NCI-H2081 (cell line): ENCODE measurements at places on chromosomes 5 and 9.

DNA sequence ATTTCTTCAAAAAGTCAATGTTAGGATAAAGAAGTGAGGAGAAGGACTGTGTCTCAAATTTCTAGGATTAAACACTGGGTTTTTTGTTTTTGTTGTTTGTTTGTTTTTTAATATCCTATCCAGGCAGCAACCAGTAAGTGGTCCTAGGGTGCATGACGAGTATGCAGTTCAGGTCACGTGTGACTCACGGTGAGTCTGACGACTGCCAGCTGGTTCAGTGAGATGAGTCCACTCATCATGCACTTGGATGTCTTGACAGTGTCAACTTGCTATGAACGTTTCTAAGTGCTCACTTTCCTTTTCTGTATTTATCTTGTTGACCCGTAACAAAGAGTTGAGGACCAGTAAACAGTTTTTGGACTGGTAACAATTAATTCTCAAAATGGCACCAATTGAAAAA, 32.7 kb downstream of the ATG10 start:
- no peak for DNase-seq

DNA sequence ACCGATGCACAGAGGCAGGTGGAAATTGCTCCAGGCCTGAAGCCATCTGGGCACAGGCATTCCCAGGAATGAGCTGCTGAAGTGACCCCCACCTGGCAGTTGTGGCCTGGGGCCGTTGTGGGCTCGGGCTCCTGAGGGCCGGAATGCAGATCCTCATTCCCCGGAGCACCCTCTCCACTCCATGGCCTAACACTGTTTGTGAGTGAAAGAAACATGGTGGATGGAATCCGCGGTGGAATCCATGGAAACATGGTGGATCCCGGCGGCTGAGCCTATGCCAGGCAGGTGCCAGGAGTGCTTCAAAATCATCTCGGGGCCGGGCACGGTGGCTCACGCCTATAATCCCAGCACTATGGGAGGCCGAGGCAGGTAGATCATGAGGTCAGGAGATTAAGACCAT, 3.6 kb upstream of the SARDH start:
- DNase-seq = no peak

GRCh38 chr5:80141681-80142080, 106.5 kb downstream of the THBS4 start:
- no peak for DNase-seq

DNA sequence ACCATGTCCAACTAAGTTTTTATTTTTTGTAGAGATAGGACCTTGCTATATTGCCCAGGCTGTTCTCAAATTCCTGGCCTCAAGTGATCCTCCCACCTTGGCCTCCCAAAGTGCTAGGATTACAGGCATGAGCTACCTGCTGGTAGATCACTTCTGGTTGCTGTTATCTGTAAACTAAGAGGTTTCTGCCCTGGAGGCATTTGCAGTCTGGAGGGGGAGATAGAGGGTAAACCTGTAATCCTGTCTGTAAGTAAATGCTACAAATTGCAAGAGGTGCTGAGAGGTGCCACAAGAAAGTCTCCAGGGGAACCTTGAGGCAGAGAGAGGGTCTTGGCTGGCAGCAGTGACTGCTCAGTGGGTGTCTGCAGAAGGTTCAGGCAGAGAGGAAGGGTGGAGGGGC, 29.0 kb upstream of the GGTA1 start:
- no peak for DNase-seq

DNA sequence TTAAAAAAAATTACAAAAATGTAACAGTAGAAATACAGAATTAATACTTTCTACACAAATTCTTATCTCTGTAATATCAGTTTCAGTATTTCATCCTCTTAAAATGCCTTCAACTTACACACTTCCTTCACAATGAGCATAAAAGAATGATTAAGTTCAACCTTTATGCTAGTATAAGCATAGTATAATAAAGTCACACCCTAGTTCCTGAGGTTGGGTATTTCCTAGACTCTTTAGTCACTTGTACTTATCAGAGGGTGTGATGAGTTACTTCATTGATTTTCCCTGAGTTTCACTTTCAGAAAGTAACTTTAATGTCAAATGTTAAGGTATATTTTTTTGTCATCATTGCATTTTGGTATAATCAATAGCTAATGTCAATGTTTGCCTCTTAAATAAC, 302.4 kb downstream of the PDE4D start:
- DNase-seq = no peak

GRCh38 chr5:59390074-59390659, 503.4 kb downstream of the PDE4D start:
- DNase-seq = peak; percentile 4

DNA sequence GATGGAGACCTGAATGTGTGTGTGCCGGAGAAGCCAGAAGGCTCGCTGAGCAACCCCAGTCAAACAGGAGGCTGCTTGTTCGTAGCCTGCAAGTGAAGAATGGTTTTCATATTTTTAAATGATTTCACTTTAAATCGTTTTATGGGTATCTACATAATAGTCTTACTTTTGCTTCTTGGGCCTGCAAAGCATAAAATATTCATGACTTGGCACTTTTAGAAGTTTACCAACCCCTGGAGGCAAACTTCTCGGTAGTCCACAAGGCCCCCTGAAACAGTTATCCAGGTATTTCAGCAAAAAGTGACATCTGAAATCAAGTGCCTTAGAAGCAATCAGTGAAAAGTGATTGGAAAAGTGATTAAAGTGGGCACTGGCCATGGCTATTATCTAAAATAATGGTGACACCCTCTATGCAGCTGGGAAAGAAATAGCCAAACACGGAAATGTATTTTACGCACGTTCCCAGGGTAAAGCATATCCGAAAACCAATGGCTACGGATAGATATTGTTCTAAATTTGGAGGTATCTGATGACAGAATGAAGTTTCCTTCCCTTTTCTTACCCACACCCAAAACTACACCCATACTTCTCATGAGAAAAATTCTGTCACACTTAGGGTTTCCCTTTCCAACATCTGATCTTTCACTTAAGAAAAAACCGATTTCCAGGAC, 39.0 kb downstream of the RAPGEF1 start:
- DNase-seq = no peak

- DNase-seq = no peak
These were observed 218.4 kb downstream of the PCSK1 start for GRCh38 chr5:96214442-96215197.

DNA sequence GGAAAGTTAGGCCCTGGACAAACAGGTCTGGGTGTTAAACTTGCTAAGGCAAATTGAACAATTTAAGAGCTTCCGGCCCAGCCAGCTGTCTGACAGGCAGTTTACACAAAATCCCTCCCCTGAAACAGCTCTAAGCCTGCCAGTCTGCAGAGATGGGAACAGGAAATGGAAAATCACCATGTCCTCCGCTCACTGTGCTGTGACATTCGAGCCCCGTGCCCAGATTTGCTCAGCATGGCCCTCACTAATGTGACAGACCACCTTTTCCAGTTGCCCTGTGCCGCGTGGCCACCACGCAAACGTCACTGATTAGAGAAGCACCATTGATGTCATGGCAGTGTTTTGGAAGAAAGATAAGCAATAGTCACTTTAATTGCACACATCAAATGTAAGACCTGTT, 41.0 kb downstream of the CCNJL start:
- peak; percentile 72 for DNase-seq

GRCh38 chr9:131218370-131218769, 57.9 kb downstream of the FAM78A start:
- no peak for DNase-seq

DNA sequence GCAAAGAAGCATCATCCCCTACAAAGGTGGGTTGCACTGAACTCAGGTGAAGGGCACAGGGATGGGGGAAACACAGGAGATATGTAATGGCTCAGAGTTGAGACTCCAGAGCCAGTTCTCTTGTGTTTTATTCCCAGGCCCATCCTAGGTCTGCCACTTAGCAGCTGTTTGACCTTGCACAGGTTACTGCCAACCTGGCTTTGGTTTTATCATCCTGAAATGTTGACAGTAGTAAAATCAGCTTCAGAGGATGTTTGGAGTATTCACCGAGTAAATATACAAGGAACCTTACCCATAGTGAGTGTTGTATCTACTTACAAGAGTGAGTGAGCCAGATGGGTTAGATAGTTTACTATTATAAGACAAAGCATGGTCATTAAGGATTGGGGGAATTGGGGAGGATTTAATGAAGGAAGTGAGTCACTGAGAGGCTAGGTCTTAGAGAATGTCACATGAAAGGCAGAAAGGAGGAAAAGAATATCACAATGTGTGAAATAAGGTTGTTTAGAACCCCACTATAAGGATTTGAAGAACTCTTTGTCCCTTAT, 141.3 kb downstream of the MAN2A1 start:
- DNase-seq = no peak

DNA sequence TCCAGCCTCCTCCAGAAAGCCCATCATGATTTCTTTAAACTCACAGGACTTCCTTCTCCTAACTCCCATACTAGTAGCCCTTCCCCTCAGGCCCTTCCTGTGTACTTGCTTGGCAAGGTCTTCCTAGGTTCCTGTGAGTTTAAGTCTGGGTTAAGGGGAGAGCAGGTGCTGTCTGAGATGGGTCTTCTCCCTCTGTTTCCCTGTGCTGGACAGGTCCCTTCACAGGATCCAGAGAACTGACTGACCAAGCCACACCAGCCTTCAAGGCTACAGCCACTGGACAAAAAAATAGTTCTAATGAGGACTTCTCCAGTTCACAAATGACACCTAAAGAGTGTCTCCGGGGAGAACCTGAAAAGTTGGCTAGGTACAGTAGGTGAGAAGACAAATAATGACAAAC, 29.5 kb upstream of the MYORG start:
- DNase-seq = no peak

- no peak for DNase-seq
These were observed 2.0 kb downstream of the MAML1 start for GRCh38 chr5:179734536-179735164.

- no peak for DNase-seq
These were observed 12.2 kb downstream of the IRF1 start for GRCh38 chr5:132478366-132478871.

DNA sequence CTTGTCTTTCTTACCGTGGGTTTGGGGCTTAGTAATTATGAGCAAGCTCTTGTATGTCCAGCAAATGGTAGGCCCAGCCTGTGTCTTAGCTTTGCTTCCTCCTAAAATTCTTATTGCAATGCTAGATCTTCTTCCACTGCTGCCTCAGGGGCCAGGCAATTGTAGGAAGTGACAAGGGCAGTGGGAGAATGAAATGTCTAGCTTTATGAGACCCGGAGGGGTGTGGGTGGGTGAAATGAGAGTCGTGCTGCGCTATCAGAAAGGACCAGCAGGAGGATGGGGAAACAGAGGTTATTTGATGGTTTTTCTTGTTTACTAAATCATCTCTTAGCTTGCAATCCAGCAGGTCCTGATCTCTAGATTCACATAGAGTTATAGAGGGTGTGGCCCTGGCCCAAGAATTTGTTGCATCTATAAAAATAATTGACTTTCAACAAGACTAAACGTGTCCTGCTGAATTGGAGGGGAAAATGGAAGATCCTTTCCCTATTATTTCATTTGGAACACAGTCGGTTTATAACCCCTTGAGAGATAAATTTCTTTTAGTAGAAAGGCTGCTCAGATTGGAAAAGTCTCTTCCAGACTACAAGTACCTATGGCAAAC, 43.7 kb downstream of the ZNF366 start:
- no peak for DNase-seq

DNA sequence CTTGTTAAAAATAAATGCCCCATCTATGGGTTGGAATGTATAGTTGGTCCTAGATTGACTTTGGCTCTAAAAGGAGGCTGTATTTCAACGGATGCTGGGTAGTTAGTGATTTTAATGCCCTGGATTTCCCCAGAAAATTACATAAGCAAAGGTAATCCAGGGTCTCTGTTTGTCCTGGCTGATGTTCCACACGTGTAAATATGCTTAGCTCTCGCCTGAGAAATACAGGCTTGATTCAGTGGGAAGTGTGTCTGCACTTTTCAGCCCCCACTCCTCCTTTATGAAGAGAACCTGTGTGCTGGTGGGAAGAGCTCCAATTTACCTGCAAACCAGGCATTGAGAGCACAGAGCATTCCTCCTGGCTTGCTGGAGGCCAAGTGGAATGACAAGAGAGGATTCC, 294.6 kb upstream of the CLINT1 start:
- DNase-seq = no peak

DNA sequence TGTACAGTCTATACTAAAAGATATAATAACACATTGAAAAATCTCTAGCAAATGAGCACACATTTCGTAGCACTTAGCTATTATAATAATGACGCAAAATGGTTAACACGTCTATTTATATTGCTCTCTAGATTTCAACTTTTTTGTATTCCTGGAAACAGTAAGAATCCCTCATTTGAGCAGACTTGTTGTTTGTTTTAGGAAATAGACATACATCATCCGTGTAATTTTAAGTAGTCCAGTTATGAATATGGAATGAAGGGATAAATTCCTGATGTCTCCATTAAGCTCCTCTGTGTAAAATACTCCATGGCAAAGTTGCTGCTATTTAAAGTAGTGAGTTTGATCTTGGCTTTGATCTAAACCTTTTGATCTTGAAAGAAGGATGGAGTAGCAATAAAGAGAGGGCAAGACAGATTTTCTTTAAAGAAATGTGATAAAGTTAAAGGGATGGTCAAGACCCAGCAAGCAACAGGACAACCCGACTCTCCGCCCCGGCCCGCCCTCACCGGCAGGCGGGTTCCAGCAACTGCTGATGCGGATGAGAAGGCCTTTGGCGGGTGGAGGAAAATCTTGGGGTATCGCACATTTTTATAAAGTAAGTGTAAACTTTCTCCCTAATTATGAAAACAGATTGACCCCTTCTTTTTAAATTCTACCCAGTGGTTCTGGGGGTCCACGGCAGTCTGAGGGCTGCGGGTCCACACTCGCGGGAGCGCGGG, 277.4 kb downstream of the AOPEP start:
- DNase-seq = peak; percentile 27

- no peak for DNase-seq
These were observed 13.1 kb downstream of the RETREG1 start for GRCh38 chr5:16603701-16604100.

- no peak for DNase-seq
These were observed 36.5 kb upstream of the TENT4A start for GRCh38 chr5:6676702-6677101.

GRCh38 chr5:147391781-147392180, 118.1 kb downstream of the DPYSL3 start:
- DNase-seq = no peak

- DNase-seq = no peak
These were observed 129.7 kb upstream of the DHFR start for GRCh38 chr5:80784451-80784850.

DNA sequence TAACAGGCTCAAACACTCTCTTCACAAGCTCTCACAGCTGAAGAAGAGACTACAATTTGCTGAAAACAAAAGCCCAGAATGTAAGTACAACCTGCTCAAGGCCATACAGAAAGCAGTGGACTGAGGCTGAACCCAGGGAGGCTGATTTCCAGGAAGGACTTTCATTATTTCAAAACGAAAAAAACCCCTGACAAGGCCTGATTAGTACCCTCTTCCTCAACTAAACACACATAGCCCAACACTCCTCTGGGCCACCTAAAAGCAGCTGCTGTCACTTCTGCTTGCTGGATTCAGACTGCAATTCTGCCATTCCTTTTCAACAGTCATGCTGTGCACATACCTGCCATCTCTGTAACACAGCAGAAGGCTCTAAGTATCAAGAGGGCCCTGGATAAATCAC, 18.2 kb downstream of the NRG2 start:
- DNase-seq = no peak

DNA sequence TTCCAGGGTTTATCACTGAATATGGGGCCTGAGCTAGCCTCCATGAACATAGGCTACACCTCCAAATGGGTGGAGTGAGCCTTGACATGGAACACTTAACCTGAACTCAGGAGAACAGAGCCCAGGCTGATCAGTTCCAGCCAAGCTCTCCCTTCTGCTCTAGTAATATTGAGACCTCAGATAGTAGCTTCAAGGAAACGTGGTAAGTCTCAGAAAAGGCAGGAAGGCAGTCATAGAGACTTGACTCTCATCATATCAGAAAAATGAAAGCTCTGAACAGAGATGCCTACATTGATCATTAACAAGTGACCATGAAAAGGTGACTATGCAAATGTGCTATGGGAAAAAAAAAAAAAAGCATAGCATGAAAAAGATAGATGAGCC, 40.5 kb upstream of the MYO10 start:
- no peak for DNase-seq
